Fibroblast of skin of left biceps (primary cell): ENCODE measurements at places on chromosomes 1 and 21.

GRCh38 chr1:119674835-119675289, 26.8 kb upstream of the ZNF697 start:
- peak; percentile 83 for DNase-seq

DNA sequence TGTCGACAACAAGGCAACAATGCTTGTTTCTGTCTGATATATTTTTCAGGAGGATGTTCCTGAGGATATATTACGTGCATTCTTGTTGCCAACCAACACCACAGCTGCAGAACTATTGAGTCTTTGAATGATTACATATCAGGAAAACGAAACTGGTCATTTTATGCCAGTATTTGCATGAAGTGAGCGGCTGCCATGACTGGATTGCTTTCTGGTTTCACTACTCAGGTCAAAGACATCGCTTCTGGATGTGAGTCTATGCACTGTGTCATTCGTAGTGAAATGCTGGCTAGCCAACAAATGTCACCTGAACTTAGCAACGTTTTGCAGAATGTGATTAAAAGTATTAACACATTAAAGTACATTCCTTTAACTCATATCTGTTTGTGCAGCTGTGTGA, 35.8 kb upstream of the OLFM3 start:
- no peak for DNase-seq

DNA sequence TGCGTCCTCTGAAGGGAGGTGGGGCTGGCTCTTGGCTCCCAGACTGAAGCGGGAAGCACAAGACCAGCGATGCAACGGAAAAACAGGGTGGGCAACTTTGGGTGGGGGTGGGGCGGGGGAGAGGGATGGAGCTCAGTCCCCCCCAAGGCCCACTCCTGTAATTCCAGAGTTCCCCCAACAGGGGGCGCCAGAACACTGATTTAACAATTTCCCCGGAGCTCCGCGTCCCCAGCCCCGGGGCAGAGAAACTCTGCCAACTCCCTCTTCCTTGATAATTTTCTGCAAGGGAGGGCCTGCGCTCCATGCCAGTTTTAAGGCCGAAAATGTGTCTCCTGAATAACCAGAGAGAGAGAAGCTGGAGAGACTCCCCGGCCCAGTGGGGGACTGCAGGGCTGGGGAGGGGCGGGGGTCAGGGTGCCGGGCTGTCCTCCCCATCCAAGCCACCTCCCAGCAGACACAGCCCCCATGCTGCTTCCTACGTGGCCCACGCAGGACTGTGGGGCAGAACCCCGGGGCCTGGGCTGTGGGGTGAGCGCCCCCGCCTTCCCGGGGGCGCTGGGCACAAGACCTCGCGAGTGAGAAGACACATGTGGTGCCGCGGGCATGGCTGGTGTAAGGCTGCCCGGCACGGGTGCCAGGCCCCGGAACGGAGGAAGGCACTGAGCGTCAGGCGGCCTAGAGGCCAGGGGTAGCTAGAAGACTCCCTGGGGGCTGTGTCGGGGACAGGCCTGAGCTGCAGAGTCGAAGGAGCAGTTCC, 51.4 kb downstream of the KIF21B start:
- DNase-seq, result peak; percentile 17

DNA sequence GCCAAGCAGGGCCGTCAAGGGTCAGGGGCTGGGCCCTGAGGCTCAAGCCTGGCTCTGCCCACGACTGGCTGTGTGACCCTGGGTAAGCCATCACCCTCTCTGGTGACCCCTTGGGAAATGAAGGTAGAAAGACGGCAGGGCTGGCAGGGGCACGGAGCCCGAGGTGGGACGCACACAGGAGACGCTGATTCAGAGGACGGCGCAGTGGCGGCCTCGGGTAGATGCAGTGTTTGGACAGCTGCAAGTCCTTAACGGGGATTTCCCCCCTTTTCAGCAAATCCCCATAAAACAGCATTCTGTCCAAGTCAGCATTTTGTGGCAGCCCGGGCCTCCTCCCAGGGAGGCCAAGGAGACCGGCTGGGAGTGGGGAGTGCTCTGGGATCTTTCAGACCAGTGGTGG, 16.7 kb downstream of the COL8A2 start:
- no peak for DNase-seq

GRCh38 chr1:54139711-54140110, 13.1 kb downstream of the CDCP2 start:
- no peak for DNase-seq

DNA sequence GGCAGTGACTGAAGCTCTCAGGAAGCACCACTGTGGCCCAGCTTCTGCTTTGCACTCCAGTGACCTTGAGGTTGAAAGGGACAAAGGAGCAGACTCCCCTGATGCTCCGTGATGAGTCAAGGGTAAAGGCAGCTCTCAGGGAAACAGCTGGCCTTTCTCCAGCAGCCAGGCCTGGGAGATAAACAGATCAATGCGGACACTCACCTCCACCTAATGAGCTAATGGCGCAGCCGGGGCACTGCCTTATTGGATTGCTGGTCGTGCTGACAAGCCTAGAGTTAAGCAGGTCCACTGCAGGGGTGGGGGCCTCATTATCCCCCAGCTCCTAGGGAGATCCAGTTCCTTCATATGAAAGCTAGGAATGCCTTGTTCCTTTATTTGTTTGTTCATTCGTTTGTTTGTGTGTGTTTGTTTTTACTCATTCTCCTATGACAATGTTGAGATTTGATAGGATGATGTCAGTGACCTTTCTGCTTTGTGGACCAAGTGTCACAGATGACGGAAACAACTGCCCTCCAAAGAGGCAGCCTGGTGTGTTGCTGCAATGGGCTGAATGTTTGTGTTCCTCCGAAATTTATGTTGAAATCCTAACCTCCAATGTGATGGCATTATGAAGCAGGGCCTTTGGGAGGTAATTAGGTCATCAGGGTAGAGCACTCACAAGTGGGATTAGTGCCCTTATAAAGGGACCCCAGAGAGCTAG, 141.4 kb upstream of the BEND5 start:
- no peak for DNase-seq

DNA sequence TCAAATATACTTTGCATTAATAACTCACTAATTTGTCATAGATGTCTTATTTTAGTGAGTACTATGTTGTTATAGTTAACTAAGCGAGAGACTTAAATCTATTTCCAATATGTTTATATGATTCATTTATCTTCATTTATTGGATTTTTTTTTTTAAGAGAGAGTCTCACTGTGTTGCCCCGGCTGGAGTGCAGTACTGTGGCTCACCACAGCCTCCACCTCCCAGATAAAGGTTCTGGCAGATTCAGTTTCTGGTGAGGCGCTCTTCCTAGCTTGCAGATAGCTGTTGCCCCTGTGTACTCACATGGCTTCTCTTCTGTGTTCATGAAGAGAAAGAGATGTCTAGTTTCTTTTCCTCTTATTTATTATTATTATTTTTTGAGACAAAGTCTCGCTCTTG, 43.9 kb downstream of the SNRPE start:
- no peak for DNase-seq

DNA sequence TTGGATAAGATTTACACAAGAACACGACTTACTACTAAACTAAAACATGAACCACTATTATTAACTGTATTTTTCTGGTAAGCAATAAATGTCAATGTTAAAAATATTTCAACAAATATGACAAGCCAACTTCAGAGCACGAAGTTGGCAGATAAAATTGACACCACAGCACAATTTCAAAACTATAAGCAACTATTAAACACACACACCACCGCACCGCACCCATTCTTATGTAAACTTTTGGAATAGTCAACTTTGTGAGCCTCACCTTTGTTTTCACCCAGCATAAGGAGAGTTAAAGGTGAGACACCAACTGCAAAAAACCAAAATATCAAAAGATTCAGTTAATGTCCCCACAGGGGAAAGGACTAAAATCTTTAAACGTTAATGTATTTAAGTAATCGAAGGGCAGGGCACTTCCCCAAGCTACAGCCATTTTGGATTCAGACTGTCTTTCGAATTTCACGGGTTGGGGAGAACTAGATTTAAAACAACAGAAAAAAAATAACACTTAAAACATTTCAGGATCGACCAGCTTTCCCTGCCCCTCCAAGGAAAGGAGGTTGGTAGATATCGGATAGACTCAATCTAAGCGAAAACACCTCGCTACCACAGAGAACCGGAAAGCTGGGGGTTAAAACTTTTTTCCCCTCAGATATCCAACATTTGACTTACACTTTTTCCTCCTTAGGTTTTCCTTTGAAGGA, 872 bp downstream of the GPBP1L1 start:
- DNase-seq, result no peak

DNA sequence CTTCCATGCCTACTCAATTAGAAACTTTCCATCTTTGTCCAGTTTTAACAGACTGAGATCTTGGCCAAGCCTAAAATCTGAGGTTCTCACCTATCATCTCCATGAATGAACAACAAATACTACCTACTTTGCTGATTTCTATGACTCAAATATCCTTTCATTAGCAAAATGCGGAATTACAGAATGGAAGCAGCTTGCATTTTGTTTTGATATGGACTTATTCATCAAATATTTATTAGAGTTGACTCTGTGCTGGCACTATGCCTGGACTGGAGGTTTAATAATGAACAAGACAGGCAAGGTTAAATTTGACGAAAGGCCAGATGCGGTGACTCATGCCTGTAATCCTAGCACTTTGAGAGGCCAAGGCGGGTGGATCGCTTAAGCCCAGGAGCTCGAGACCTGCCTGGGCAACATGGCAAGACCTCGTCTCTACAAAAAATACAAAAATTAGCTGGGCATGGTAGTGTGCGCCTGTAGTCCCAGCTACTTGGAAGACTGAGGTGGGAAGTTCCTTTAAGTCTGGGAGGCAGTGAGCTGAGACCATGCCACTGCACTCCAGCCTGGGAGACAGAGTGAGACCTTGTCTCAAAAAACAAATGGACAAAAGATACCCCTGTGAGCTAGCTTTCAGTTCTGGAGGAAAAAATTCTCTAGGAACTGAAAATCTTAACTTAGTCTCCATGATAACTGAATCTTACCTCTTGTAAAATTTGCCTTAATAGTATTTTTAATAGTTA, 29.4 kb upstream of the SOD1 start:
- peak; percentile 88 for DNase-seq

DNA sequence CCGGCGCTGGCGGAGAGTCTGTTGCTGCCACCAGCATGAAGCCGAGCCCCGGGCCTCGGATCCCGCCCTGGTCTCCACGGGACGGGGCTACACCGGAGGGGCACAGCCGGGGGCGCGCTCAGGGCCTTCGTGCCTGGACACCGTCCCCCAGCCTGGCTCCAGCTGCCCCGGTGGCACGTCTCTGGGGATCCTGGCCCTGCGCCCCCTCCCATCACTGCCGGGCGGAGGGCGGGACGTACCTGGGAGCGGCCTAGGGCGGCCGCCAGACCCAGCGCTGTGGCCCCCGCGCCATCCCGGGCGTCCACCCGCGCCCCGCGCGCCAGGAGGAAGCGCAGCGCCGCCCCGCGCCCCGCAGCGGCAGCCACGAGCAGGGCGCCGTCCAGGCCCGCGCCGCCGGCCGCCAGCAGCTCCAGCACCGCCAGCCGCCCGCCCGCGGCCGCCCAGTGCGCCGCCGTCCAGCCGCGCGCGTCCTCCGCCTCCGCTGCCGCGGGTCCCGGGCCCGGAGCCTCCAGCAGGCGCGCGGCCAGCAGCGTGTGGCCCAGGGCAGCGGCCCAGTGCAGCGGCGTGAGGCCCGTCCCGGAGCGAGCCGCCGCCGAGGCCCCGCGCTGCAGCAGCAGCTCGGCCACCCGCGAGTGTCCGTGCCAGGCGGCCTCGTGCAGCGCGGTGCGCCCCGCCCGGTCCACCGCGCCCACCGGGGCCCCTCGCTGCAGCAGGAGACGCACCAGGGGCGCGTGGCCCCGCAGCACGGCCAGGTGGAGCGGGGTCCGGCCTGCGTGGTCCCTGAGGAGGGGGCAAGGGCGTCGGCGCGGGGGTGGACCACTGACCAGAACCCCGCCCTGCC, 1.0 kb downstream of the ANKRD65 start:
- no peak for DNase-seq

GRCh38 chr1:201889090-201889968, 631 bp downstream of the SHISA4 start:
- no peak for DNase-seq

DNA sequence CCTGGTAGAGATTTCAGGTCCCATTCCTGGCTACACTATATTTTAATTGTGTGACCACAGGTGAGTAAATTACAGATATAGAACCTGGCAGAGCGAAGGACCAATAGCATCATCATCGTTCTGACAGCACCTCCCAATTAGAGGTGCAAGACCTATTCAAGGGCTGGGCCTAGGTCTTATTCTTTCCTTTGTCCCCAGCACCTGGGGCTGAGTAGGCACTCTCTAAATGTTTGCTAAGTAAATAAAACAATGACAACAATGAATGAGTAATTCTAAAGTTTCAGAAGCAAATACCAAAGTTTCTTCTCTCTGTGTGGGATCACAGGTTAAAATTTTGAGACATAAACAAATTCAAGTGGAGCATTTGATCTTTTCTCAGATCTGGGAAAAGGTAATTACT, 32.7 kb downstream of the BEND5 start:
- DNase-seq, result no peak

DNA sequence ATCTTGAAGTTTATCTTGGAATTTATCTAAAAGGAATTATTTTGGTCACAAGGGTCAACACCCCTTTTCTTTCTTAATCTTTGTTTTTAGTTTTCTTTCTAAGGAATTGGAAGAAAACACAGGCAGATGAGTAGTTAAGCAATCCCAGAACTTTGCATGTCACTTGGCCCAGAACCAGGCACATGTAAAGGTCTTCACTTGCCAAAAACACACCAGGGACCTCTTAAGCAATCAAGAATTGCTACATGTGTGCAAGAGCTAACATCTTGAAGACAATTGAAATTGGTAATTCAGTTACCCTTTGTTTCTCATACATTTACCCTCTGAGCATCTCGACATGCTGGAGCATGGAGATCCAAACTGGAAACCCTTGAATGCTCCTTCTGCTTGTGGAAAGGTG, 114.2 kb downstream of the ZC3H11B start:
- DNase-seq, result peak; percentile 45
